Ammon's horn (tissue), 1 donor: ENCODE measurements at places on chromosomes 1 and 21.
A peak's percentile ranks its signal among the peaks of the same experiment; 100 is the strongest.

DNA sequence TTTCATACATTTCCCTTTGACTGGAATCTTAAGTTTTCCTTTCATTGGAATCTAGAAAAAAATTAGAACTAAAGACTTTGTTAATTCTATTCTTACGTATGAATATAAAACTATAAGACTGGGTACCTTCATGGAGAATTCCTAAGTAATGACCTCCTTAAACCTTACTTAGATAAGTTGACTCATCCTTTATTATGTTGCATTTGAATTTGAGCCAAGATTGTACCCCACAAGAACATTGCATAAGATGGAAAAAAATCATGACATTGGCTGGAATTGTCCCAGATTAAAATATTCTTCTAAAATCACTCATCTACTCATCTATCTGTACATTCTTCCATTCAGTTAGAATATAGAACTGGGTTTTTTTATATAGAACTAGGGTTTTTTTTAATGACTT lies 137.4 kb downstream of the C1orf21 start:
- DNase-seq, result no peak

DNA sequence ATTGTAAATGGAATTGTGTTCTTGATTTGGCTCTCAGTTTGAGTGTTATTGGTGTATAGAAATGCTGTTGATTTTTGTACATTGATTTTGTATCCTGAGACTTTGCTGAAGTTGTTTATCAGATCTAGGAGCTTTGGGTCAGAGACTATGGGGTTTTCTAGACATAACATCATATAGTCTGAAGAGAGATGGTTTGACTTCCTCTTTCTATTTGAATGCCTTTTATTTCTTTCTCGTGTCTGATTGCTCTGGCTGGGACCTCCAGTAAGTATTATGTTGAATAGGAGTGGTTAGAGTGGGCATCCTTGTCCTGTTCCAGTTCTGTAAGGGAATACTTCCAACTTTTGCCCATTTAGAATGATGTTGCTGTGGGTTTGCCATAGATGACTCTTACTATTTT lies 39.1 kb upstream of the ANGPTL1 start:
- no peak for DNase-seq

- no peak for DNase-seq
Measured at GRCh38 chr1:231040800-231041718, 1.0 kb upstream of the FAM89A start.

- no peak for DNase-seq
Measured at GRCh38 chr1:209769971-209770370, 14.1 kb downstream of the TRAF3IP3 start.

- no peak for DNase-seq
Measured at GRCh38 chr1:47474278-47475193, 36.7 kb downstream of the FOXD2 start.

DNA sequence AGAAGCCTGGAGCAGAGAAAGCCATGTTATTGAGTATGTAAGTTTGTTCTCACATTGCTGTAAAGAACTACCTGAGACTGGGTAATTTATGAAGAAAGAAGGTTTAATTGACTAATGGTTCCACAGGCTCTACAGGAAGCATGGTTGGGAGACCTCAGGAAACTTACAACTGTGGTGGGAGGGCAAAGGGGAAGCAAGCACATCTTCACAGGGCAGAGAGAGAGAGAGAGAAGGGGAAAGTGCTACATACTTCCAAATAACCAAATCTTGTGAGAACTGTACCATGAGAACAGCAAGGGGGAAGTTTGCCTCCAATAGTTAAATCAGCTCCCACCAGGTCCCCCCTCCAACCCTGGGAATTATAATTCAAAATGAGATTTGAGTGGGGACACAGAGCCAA lies 302.7 kb downstream of the ST6GALNAC3 start:
- DNase-seq, result no peak

GRCh38 chr1:3497521-3497920 lies 43.1 kb downstream of the ARHGEF16 start:
- DNase-seq, result no peak

GRCh38 chr1:19377812-19378718 lies 65.9 kb downstream of the SLC66A1 start:
- peak; percentile 37 for DNase-seq

DNA sequence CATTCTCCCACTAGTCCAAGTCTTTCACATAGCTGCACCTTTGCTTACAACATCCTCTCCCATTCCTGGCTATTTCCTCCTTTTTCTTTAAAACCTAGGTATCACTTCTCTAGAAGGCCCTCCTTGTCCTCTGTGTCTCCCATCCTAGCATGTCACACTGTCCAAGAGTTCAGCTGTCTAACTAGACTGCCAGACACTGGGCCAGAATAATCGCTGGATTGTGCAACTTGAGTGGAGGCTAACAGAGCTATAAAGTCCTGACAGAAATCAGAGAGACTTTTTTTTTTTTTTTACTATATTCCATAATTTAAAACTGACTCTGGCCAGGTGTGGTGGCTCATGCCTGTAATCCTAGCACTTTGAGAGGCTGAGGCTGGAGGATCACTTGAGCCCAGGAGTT lies 4.2 kb upstream of the ANGPTL7 start:
- DNase-seq, result no peak

- DNase-seq, result no peak
Measured at GRCh38 chr1:227792216-227793078, 23.0 kb upstream of the PRSS38 start.

DNA sequence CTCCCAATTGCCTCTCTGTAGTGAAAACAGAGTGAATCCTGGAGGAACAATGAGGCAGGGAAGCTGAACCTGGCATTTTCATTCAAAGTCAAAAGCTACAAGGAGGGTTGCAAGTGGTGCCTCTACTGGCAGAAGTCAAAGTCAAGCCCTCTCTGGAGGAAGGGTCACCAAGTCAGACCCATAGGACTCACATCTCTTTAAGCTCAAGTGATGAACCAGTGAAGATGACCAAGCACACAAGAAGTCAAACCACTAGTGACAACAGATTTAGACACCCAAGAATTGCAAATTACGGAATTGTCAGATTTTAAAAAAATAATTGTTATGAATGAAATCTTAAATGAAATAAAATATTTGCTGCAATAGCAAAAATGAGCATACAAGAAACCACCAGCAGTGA lies 81.1 kb upstream of the ATP1B1 start:
- DNase-seq, result no peak

- DNase-seq, result no peak
Measured at GRCh38 chr1:98130408-98130807, 209.6 kb upstream of the DPYD start.

DNA sequence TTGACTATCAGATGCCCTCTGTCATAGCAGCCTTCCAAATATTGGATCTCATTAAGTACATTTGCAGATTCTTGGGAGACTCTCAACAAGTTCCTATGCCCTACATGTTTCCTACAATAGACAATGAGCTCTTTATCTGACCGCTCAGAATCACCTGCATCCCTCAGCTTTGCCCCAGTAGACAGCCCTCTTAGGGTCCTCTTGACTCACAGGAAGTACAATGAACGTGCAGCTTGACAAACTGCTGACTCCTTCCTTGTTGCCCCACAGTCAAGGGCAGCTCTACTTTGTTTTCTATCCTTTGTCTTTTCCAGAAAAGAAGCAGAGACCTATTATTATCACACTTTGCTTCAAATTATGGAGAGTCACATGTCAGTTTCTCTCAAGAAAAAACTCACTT lies 27.6 kb downstream of the SLC44A5 start:
- no peak for DNase-seq

- DNase-seq, result peak; percentile 51
Measured at GRCh38 chr1:224879162-224879803, 50.2 kb upstream of the DNAH14 start.

- DNase-seq, result no peak
Measured at GRCh38 chr1:24544239-24544638, 11.6 kb upstream of the NCMAP start.

DNA sequence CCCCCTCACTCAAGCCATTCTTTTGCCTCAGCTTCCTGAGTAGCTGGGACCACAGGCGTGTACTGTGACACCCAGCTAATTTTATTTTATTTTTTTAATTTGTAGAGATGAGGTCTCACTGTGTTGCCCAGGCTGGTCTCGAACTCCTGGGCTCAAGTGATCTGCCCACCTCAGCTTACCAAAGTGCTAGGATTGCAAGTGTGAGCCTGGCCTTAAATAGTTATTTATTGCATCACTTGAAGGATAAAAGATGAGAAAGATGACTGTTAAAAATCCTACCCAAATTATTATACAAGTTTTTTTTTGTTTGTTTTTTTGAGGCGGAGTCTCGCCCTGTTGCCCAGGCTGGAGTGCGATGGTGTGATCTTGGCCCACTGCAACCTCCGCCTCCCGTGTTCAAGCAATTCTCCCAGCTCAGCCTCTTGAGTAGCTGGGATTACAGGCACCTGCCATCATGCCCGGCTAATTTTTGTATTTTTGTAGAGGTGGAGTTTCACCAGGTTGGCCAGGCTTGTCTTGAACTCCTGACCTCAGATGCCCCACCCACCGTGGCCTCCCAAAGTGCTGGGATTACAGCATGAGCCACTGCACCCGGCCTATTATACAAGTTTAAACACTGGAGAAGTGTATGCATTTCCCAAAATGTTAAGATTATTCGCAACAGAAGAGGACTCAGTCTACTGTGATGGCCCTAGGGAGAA lies 2.3 kb downstream of the UTP11 start:
- no peak for DNase-seq

- no peak for DNase-seq
Measured at GRCh38 chr1:233112186-233113008, 162.0 kb downstream of the NTPCR start.

DNA sequence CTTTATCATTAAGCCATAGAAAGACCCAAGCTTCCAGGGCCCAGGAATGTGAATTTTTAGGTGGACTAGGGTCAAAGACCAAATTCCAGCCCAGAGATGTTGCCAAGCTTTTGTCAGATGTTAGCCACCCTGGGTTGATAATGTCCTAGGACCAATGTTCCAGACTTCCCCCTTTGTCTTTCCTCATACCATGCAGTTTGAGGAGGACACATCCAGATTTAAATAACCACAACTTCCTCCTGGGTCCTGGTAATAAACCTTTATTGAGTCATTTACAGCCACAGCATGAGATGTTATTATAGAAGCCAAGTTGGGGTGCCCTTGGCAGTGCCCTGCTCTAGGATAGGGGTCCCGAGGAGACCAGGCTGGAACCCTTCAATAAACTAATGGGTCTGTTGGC lies 5.9 kb downstream of the TNR start:
- DNase-seq, result no peak

DNA sequence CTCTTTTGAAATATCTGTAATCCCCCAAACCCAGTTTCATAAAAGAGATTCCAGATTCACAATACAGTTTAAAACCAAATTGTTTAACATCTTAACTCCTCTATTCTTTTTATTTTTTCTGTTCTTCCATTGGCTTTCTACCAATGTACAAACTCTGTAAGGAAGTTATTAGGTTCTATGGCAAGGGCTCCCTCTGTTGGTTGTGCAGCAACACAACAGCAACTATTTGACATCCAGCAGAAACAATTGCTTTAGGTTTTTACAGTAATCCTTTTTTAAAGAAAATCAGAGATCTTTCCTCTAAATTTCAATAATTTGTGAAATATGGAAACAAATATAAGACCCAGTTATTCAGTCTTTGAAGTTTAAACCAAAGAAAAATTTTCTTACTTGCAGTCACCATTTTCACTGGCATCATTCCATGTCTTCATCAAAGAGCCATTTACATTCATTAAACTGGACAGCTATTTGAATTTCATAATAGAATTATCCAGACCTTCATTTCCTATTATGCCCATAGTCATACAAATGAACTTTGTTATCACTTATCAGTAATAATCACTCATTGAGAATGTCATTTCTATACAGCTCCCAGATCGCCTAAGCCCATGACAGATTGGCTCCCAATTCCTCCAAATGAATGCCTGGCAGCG lies 46.5 kb upstream of the RNF11 start:
- DNase-seq, result peak; percentile 82

GRCh38 chr1:17161926-17162800 lies 42.8 kb upstream of the PADI1 start:
- no peak for DNase-seq

DNA sequence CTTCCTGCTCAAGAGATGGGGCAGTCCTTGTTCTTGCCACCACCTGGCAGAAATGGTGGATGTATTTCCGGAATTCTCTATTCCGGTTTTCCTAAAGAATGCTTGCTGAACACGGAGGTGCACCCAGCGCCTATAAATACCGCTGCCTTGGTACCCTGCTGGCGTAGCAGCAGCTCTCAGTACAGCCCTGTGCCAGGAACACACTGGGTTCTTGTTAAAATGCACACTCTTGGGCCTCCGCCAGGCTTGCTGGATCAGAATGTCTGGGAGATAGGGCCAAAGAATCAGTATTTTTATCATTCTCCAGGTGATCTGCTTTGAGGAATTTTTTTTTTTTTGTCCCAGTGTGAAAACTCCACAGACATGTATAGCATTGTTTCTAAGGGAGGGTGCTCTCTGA lies 54.2 kb downstream of the IGSF5 start:
- DNase-seq, result peak; percentile 61

DNA sequence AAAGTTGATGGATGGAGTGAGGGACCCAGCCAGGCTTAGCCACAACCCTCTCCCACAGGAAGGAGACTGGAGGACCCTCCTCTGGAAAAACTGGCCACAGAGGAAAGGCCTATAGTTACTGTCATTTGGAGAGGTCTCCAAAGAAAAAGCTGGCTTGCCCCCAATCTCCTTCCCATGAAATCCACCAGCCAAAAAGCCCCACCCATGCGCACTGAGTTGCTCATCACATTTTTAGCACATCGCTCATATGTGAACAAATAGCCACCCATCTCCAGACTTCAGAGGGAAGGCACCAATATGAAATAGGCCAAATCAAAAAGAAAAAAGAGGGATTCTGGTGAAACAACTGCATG lies 36.9 kb upstream of the QSOX1 start:
- DNase-seq, result no peak

DNA sequence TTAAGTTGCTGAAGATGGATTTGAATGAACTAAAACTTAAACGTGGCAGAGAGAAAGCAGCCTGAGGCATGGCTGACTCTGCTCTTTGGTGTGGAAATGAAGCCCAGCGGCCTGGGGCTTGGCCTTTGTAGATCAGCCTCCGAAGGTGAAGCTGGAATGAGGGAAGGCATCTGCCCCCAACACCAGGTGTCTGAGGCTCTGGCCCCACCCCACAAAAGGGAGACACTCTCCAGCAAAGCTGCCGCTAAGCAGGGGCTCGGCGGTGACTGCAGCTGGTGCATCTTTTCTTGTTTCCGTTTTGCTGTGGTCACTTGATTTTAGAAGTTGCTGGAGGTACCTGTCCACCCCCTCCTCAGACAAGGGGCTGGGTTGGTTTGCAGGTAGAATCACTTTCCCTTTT lies 38.2 kb upstream of the NID1 start:
- no peak for DNase-seq

GRCh38 chr1:209030454-209031167 lies 552.9 kb upstream of the CAMK1G start:
- DNase-seq, result no peak

DNA sequence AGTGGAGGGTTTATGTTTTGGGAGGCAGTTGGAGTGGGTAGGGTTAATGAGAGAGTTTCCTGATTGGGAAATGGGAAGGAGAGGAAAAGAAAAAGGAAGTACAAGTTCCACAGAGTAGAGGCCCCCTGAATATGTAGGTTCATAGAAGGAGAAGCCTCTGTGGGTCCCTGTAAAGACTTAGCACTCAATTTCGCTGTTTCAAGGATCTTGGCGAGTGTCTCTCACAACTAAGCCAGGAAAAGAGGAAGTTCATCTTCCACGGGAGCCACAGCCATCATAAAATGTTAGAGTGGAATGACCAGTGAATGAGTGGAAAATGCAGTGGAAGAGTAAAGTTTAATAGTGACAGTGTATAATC lies 17.4 kb upstream of the DPYD start:
- no peak for DNase-seq
